AG08396 (cell line): ENCODE measurements at places on chromosomes 2 and 18.

DNA sequence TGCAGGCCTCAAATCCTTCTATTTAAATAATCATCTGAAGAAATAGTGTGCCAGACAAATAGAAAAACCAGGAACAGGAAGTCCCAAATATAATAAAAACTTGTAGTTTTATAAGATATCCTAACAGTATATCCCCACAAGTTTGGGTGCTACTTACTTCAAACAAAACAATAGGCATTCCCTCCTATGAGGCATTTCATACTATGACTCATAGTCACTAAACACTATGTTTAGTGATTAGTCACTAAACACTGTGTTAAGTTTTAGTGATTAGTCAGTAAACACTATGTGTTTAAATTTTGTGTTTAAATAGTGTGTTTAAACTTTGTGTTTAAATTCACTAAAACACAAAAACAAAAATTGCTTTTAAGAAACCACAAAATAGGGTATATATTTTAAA, 407.0 kb upstream of the CDH19 start:
- DNase-seq = no peak

DNA sequence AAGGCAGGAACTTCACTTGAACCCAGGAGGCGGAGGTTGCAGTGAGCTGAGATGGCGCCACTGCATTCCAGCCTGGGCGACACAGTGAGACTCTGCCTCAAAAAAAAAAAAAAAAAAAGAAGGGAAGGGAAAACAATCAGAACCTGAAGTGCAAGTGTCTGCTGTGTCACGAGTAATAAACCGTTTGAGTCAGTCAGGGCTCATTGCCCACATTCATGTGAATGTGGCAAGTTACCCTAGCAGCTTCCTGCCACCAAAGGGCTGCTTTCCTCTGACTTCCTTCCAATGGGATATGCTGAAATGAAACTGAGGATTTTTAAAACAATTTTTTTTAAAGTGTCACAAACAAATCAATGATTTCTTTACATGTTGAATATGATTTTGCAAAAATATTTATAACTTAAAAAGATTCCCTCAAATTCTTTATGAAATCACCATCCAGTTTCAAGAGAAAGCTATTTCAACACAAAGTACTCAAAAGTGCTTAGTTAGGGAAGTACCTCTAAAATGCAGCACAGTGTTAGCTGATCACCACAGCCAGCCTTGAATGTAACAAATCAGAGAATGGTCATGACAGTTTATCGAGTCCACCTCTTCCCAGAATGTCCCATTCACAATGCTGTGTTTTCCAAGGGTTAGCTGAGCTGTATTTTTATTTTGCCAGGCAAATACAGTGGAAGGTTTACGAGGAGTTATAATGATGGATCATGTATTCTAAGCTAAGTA, 36.4 kb downstream of the WDSUB1 start:
- DNase-seq = peak; percentile 57

GRCh38 chr18:11849841-11850634, 1.2 kb upstream of the CHMP1B start:
- DNase-seq = peak; percentile 80

GRCh38 chr2:53829273-53829979, 30.3 kb downstream of the GPR75 start:
- no peak for DNase-seq

DNA sequence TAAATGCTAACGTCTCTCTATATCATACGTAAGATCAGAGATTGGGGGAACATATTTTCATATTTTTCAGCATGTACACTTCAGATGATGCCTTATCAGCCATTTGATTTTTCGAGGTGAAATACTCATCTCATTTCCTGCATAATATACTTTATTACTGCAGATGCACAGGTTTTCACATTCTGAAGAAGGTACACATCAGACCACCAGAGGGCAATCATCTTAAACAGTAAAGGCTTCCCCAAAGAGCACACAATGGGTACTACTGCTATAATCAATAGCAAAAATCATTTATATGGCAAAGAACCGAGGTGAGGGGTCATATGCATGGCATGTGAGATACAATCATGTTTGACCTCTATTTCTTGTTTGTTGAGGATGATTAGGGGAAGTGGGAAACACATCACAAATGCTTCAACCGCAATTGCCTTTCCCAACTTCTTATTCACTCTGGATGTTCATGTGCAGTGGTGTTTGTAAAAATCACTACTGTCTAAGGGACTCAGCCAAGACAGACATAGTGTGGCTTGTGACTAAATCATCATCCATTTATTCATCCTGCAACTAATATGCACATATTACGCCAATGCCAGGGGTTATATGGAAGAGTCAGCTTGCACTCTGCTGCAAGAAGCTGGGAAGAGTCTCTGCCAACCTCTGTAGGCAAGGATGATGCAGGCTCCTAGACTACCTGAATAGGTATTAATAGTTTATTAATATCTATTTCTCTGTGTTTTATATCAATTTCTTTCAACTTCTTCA, 118.7 kb downstream of the EPB41L3 start:
- no peak for DNase-seq

DNA sequence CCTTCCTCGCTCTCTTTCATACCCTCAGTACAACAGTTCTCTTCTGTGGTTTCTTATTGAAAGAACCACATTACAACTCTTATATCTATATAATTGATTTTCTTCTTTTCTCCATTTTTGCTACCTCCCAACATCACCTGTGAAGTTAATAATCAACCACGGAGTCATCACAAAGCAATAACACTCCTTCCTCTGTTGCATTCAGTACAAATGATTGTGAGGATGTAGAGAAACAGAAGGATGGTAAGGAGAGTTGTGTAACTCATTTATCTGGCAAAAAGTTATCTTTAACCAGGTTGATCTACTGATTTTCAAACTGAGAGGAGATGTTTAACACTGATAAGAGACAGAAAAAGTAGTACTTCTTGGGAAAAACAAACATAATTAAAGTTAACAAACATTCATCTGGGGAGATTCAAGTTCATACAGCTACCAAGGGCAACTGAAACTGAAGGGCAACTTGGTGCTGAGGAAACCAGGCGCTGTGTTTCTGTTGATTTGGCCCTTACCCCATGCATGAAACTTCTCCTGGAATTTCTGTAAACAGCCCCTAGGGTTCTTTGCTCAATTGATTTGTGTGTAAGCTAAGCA, 14.2 kb downstream of the IDH1 start:
- no peak for DNase-seq
